CD4-positive, alpha-beta T cell treated with Interleukin-6 at 100 ng/mL for 8 hours (primary cell): ENCODE measurements at places on chromosomes 4 and X.

GRCh38 chrX:107985033-107985432 is 2.9 kb upstream of the TEX13B start:
- DNase-seq, result no peak

DNA sequence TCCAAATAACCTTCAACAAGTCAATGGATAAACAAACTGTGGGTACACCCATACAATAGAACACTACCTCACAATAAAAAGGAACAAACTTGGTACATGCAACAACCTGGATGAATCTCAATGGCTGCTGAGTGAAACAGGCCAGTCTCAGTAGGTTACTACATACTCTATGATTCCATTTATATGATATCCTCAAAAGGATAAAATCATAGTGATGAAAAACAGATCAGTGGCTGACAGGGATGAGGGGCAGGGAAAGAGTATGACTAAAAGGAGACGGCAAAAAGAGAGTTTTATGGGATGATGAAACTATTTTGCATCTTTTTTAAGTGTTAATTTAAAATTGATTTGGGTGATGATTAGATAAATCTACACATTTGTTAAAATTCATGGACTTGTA is 15.9 kb downstream of the KLHL8 start:
- no peak for DNase-seq

GRCh38 chrX:111114806-111115205 is 18.8 kb downstream of the PAK3 start:
- no peak for DNase-seq

GRCh38 chr4:140343303-140343702 is 30.1 kb upstream of the SCOC start:
- DNase-seq, result no peak

DNA sequence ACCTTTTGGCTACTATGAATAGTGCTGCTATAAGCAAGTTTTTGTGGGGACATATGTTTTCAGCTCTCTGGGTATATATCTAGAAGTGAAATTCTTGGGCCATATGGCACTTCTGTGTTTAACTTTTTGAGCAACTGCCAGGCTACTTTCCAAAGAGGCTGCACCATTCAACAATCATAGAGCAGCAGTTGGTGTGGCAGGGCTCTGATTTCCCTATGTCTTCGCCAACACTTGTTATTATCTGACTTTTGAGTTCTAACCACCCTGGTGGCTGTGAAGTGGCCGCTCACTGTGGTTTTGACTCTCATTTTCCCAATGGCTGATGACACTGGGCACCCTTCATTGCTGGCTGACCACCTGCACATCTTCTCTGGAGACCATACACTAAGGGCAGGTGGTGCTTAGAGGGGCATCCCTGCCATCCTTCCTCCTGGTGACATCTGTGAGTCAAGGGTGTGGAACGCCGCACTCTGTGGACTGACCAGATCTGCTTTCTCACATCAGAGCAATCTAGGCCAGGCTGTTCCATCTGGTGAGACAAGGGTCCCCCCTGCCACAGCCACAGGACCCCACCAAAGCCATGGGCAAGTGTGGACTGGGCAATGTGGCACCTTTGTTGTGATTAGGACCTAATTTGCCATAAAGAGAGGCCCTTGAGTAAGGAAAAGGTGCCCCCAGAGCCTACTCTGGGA is 49.6 kb downstream of the ZFYVE28 start:
- DNase-seq, result no peak

DNA sequence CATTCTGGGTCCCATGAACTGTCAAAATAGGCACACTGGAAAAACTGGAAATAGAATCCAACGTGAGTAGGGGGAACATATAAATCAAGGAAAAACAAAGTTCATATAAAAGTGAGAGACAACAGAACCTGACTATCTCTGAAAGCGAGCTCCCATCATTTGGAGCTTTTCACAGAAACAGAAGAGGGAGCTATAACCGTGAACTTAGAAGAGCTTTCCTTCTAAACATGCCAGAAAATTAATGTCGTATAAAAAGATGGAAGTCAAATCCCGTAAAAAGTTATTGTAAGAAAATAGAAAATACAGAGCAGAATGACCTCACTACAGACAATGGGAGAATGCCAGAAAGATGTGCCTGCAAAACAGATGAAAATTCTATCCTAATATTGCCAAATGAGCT is 23.9 kb upstream of the HSD17B10 start:
- no peak for DNase-seq

- DNase-seq, result no peak
Observed at GRCh38 chrX:154660541-154660940, 7.2 kb upstream of the CTAG2 start.

- no peak for DNase-seq
Observed at GRCh38 chrX:1185561-1185960, 26.9 kb downstream of the CRLF2 start.
